ENCODE measurements at places on chromosomes 5 and 9. TPM values are rescaled to one million over a fixed set of nuclear protein-coding genes. Genes with fewer than 3 reads are reported as not detected.

GRCh38 chr5:91586232-91586631 is 203.1 kb upstream of the ARRDC3 start:
- no peak for DNase-seq

DNA sequence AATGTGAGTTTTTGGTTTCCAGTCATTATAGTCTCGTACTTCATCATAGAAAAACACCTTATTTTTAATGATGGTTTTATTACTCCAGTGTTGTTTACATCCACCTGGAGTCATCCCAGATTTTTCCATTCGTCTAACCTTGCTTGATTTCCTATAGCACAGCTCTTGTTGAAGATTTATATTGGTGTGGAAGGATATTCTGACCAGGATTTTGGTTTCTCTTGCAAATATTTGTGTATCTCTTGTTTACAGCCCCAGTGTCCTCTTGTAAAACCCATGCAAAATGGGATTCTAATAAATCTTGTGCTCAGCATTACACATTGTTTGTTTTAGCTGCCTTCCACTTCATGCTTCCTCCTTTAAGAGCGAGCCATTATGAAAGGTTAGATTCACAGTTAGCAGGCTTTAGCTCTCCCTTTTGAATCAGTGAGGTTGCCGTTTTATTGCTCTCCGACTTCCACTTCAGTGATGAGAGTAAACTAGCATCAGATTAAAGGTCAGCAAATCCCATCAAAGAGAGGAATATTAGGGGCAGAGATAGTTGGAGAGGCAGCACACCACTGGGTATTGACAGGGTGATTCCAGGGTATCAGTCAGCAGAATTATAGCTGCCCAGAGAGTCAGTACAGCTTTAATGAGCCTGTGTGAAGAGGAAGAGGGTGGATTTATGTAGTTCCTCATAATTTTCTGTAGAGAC is 157.1 kb downstream of the PBX3 start:
- no peak for DNase-seq

DNA sequence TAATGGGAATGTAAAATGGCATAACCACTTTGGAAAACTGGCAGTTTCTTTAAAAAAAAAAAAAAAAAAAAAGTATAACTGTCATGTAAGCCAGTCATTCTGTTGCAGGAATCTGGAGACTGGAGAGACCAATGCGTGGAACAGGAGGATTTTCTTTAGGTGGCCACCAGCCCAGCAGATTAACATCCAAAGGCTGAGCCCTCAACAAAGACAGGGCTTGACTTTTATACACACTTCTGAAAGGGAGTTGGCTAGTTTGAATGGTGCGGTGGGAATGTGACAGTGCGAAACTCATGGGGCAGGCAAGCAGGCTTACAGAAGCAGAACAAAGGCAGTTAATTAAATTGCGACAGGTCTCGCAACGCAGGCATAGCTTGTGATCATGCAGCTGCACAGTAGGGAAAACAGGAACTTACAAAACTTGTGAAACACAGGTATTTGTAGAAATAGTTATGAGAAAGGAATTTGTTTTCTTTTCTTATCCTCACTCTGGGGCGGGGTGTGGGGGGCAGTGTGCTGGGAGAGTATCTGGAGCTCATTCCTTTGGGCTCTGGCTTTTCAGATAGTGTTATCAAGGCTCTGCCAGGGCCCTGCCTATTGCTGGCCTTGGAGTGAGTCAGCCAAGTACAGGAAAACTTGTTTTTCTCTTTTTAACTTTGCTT is 12.0 kb downstream of the UIMC1 start:
- peak; percentile 17 for DNase-seq

GRCh38 chr9:108184941-108185340 is 670.8 kb downstream of the ACTL7B start:
- DNase-seq = peak; percentile 94

GRCh38 chr9:90515510-90515909 is 127.1 kb downstream of the DIRAS2 start:
- no peak for DNase-seq

- DNase-seq = no peak
Observed at GRCh38 chr9:6418764-6419163, 5.8 kb downstream of the UHRF2 start.

DNA sequence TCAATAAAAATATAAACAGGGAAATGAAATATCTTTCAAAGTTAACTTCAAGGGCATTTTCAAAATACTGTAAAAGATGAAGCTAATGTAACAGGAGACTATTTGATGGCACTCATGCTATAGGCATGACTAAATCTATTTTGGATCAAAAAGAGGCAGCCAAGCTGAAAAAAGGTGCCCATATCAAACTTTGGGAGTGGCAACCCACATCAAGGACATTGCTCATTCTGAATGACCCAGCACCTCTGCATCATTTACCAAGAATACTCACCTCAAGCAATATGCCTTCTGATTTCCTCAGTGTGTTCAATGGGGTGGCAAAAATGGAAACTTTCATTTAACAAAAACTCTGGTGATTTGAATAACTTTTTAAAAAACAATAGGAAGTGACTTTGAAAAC is 853.3 kb downstream of the TLE1 start:
- DNase-seq = no peak

DNA sequence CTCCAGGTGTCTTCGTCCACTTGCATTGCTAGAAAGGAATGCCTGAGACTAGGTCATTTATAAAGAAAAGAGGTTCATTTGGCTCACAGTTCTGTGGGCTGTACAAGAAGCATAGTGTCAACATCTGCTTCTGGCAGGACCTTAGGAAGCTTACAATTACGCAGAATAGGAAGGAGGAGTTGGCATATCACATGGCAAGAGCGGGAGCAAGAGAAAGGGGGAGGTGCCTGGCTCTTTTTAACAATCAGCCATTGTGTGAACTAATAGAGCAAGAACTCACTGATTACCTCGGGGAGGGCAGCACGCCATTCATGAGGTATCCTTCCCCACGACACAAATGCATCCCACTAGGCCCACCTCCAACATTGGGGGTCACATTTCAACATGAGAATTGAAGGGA is 134.4 kb upstream of the EFNA5 start:
- no peak for DNase-seq

LCNL1 gene
- total RNA-seq = 0.33 TPM

- peak; percentile 73 for DNase-seq
Observed at GRCh38 chr5:180467028-180467975, 26.9 kb upstream of the CNOT6 start.

TLX3 gene
- not detected for total RNA-seq

DNA sequence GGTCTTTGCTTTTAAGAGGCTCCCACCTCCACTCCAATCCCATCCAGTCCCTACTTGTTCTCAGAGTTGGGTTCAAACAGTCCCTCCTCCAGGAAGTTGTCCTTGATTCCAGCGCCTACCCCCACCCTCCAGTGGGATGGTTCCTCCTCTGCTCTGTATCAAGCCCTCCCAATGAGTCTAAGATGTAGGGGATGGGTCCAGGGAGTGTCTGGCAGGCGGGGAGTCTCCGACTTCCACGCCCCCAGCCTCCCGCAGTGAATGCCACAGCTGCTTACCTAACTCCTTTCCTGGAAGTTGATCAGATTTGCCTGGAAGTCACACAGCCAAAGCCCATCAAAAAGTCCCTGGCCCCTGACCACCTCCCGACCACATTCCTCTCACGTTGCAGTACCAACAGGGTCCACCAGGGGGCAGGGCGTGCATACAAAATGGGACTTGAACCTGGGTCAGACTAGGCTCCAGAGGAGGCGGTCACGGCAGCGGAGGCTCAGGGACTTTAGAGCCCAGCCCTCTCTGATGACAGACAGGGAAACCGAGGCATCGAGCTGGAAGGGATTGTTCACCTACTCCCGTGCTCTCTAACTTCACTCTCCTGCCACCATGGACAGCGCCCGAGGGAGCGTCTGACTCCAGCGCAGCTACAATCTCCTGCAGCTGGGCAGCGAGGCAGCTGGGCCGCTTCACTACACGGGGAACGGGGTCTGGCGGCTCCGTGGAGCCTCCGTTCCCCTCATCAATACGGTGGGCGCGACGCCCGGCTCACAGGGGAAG is 25.0 kb upstream of the TDRD7 start:
- peak; percentile 66 for DNase-seq

- no peak for DNase-seq
Observed at GRCh38 chr9:132842124-132843044, 35.7 kb downstream of the AK8 start.

FAM169A gene
- total RNA-seq = 25.5 TPM

ABLIM3 gene
- total RNA-seq = 38.6 TPM

GRCh38 chr9:132243156-132244074 is 81.6 kb downstream of the NTNG2 start:
- DNase-seq = no peak

- DNase-seq = peak; percentile 3
Observed at GRCh38 chr9:117247266-117247665, 167.6 kb downstream of the ASTN2 start.

GRCh38 chr5:80607832-80608231 is 37.8 kb upstream of the ANKRD34B start:
- DNase-seq = no peak

PIGO gene
- total RNA-seq = 33.3 TPM

RAPGEF6 gene
- total RNA-seq = 14.4 TPM

- no peak for DNase-seq
Observed at GRCh38 chr5:56288873-56289601, 55.9 kb upstream of the ANKRD55 start.

DNA sequence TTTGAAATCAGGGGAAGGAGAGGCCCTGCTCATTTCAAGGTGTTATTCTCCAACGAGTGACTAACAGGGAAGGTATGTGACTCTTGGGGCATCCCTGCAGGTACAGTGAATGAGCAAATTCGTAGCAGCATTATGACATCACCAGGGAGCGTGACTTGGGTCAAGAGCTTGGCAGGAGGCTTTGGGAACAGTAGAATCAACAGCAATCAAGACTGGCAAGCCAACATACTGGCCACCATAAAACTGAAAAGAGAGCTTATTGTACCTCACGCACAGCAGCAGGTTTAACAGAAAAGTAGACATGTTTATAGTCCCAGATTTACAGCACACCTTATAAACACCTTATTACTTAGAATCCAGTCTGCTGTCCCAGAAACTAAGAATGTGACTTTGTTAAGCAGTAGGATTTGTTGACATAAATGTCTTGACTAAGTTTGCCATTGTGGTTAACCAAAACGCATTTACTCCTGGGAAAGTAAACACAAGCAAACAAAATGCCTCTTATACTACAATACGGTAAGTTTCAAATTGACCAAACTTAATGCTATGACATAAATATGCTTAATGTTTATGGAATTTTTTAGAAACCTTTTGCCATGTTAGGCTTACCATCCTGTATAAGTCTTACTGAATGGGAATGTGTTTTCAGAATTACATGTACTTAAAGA is 297.8 kb downstream of the NPR3 start:
- DNase-seq = peak; percentile 93

- no peak for DNase-seq
Observed at GRCh38 chr9:95060234-95060633, 257.3 kb downstream of the FANCC start.

DNA sequence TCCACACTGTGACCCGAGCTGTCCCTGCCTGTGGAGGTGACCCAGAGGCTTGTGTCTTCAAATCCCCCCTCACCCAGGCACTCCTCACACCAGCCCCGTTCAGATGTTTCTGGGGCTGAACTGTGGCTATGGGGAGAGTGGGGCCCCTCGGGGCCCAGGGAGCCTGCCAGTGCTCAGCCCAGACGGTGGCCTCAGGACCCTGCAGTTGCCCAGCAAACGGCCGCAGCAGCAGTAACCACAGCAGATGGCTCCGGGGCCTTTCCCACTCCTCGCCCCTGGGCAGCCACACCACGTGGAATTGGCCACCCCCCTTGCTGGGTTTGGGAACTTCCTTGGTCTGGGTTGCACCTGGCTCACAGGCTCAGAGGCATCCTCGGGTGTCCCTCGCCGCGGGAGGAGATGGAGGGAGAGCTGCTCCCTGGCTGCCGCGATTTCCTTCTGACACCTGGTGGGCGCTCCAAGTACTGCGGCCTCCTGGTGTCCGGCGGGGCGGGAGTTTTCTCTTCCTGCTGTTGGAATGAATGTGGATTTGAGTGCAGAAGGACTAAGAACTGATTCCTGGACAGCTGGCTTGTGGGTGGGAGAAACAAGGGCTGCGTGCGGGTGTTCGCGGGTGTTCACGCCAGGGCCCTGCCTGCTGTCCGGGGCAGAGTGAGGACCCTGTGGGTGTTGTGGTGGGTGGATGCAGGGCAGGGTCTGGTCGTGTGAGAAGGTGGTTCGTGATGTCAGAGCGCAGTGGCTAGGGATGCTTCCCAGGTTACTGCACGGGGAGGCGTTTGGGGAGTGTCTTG is 97.5 kb downstream of the COL5A1 start:
- peak; percentile 23 for DNase-seq

DNA sequence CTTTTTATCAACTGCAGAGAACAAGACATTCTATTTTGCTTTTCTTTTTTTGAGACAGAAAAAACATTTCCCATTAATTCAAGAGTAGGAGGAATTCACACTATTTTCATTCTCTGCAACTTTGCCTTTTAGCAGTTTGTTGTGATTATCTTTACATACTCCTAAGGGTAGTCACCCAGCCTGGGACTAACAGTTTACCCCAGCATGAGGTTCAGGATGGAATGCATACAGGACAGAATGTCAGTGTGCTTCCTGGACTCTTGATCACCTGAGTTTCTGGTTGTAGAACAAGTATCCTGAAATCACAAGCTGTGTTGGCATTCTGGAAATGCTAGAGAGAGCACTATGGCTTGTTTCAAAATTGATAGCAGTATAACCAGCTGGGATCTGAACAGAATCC is 368.1 kb downstream of the KIF4B start:
- DNase-seq = no peak

- no peak for DNase-seq
Observed at GRCh38 chr9:15377625-15378540, 44.8 kb upstream of the SNAPC3 start.

- DNase-seq = no peak
Observed at GRCh38 chr9:86324308-86324707, 29.9 kb downstream of the TUT7 start.

- DNase-seq = no peak
Observed at GRCh38 chr9:129342591-129343423, 164.7 kb upstream of the IER5L start.

- no peak for DNase-seq
Observed at GRCh38 chr9:68981789-68982188, 32.1 kb downstream of the PRKACG start.

DNA sequence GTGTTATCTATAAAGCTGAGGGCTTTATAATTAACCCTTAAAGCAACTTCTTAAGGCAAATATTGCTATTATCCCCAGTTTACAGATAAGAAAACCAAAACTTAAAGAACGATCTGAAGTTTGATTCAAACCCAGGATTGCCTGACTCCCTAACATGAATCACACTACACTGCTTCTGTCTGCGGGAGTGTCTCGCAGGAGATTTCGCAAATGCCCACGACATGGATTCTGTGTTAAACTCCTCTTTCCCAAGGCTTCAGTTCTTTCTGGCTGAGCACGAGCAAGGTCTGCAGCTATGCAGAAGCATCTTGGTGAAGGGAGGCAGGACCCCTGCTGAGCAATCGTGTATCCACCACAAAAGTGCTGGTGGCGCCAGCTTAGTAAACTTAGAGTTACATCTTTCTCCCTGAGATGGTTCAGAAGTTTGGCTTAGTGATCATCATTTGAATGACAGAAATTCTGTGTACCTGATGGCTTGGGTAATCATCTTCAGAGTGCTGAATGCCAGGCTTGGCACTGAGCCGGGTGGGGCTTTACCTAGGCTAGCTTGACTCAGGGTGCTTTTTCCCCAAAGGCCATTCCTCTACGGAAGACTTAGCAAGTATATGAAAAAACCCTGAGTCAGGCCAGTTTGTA is 81.4 kb upstream of the PIK3R1 start:
- DNase-seq = no peak

CDX1 gene
- not detected for total RNA-seq

SLC31A2 gene
- total RNA-seq = 80.7 TPM
